ENCODE measurements at places on chromosomes 2 and 18. TPM values are rescaled to one million over a fixed set of nuclear protein-coding genes. Genes with fewer than 3 reads are reported as not detected.
A peak's percentile ranks its signal among the peaks of the same experiment; 100 is the strongest.

GRCh38 chr2:220855296-220855695 lies 716.8 kb downstream of the EPHA4 start:
- no peaks in the 10 kb centered on the region for H3K27me3 ChIP-seq
- no peak overlapping the region for H3K27ac ChIP-seq
- no peak overlapping the region for H3K4me3 ChIP-seq
- no peaks in the 10 kb centered on the region for H3K36me3 ChIP-seq
- H3K4me1 ChIP-seq: no peaks in the 10 kb centered on the region

DNA sequence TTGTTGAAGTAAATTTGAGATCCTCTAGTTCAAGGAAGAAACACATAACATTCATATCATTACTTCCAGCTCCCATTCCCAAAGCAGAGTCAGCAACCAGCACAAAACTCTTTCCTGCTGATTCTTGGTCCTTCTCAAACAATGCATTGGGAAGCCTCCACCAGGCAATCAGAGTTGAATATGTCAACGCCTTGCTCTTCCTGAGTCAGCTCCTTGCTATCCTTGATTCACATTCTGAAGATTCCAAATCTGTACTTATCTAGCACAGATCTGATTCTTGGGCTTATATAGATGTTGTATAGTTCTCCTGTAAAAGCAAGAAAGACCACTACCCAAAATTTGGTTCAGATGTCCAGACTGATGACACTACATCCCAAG lies 29.6 kb downstream of the CFAP210 start:
- H3K36me3 ChIP-seq: no peaks in the 10 kb centered on the region
- H3K27me3 ChIP-seq: peaks cover 3% of the 10 kb centered on the region
- no peak overlapping the region for H3K4me3 ChIP-seq
- H3K4me1 ChIP-seq: no peaks in the 10 kb centered on the region

The UPP2 gene
- total RNA-seq: not detected

- peak overlapping the region; percentile 26 for H3K4me3 ChIP-seq
- peak overlapping the region; percentile 100 for H3K27ac ChIP-seq
- no peaks in the 10 kb centered on the region for H3K27me3 ChIP-seq
- peaks cover 64% of the 10 kb centered on the region for H3K4me1 ChIP-seq
Observed at GRCh38 chr2:96147593-96148201, 2.5 kb upstream of the DUSP2 start.

- H3K27ac ChIP-seq: no peak overlapping the region
- H3K27me3 ChIP-seq: peaks cover 3% of the 10 kb centered on the region
- no peak overlapping the region for H3K4me3 ChIP-seq
- DNase-seq: no peak
- no peaks in the 10 kb centered on the region for H3K36me3 ChIP-seq
Observed at GRCh38 chr2:69203166-69203985, 183.7 kb downstream of the GFPT1 start.

- H3K27ac ChIP-seq: no peak overlapping the region
- H3K4me3 ChIP-seq: no peak overlapping the region
- H3K27me3 ChIP-seq: no peaks in the 10 kb centered on the region
- no peaks in the 10 kb centered on the region for H3K36me3 ChIP-seq
- H3K4me1 ChIP-seq: no peaks in the 10 kb centered on the region
- no peak for DNase-seq
Observed at GRCh38 chr2:239312741-239313667, 87.8 kb downstream of the HDAC4 start.

GRCh38 chr2:16687955-16688354 lies 22.3 kb upstream of the CYRIA start:
- no peak for DNase-seq
- H3K4me1 ChIP-seq: no peaks in the 10 kb centered on the region
- H3K4me3 ChIP-seq: no peak overlapping the region
- no peaks in the 10 kb centered on the region for H3K36me3 ChIP-seq
- H3K27ac ChIP-seq: no peak overlapping the region

The BARD1 gene
- 24.4 TPM for total RNA-seq

The DYSF gene
- 0.10 TPM for total RNA-seq

The ZNF2 gene
- 1.8 TPM for total RNA-seq

DNA sequence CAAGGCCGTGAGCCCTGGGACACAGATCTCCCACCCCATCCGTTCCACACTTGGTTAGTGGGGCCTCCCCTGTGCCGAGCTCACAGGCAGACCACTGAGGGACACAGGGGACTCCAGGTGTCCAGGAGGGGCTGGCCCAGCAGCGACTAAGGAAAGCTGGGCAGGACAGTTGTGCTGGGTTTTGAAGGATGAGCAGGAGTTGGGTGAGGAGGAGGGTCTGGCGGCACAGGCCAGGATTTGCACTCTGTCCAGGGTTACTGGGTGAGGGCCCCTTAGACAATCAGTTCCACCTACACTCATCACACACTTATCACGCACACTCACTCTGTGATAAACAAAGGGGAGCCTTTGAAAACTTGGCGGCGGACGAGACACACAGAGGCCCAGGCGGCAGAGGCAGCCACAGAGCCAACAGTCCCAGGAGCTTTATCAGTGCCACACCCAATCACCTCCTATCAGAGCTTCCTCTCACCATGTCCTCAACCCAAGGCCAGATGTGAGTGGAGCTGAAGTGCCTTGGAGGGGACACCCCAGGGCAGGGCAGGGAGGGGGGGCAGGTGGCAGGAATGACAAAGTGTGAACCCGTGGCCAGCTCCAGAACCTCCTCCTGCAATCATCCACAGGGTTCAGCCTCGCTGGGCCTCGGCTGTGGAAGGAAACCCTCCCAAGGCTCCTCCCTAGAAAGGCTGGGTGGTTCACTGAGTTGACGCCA lies 26.6 kb downstream of the BIN1 start:
- H3K27me3 ChIP-seq: no peaks in the 10 kb centered on the region
- H3K27ac ChIP-seq: peak overlapping the region; percentile 86
- H3K4me3 ChIP-seq: peak overlapping the region; percentile 67
- DNase-seq: peak; percentile 34

The ESPNL gene
- not detected for total RNA-seq

- no peaks in the 10 kb centered on the region for H3K36me3 ChIP-seq
- no peak overlapping the region for H3K4me3 ChIP-seq
- no peak for DNase-seq
- no peaks in the 10 kb centered on the region for H3K27me3 ChIP-seq
- H3K27ac ChIP-seq: no peak overlapping the region
Observed at GRCh38 chr2:77017355-77017745, 504.8 kb downstream of the LRRTM4 start.

GRCh38 chr2:10278029-10278762 lies 24.5 kb upstream of the HPCAL1 start:
- no peak for DNase-seq
- H3K4me1 ChIP-seq: no peaks in the 10 kb centered on the region
- no peaks in the 10 kb centered on the region for H3K27me3 ChIP-seq
- H3K4me3 ChIP-seq: no peak overlapping the region
- no peak overlapping the region for H3K27ac ChIP-seq
- no peaks in the 10 kb centered on the region for H3K36me3 ChIP-seq

The CXCR4 gene
- 2,224 TPM for total RNA-seq

DNA sequence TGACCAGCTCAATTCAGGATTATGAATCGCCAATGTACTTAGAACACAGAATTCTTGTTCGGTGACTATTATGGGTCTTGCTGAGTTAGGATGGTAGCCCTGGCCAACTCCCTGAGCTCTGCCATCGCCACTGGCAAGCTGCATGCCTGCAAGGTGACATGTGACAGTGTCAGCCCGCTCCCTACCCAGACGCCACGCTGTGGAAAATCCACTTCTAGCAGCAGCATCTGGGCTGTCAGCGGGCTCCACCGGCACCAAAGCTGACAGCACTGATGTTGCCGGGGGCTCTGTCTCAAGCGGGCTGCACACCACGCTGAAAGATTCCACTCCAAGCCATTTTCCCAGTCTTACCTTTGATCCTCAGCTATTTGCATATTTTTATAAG lies 100.7 kb downstream of the MYT1L start:
- no peaks in the 10 kb centered on the region for H3K36me3 ChIP-seq
- no peak for DNase-seq
- no peak overlapping the region for H3K4me3 ChIP-seq
- H3K4me1 ChIP-seq: no peaks in the 10 kb centered on the region

The TFCP2L1 gene
- total RNA-seq: 0.05 TPM

DNA sequence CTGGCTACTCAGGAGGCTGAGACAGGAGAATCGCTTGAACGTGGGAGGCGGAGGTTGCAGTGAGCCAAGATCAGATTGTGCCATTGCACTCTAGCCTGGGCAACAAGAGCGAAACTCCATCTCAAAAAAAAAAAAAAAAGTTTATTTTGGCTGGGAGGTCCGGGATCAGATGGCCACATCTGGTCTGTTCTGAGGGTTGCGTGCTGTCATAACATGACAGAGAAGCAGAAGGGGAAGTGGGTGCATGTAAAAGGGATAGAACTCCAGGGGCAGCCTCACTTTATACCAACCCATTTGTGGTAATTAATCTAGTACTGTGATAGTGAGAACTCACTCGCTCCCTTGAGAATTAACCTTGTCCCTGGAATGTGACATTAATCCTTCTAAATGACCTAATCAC lies 101.2 kb downstream of the PTPN4 start:
- H3K36me3 ChIP-seq: peaks cover 5% of the 10 kb centered on the region
- H3K27me3 ChIP-seq: no peaks in the 10 kb centered on the region
- no peak overlapping the region for H3K27ac ChIP-seq

The C1QL2 gene
- not detected for total RNA-seq

DNA sequence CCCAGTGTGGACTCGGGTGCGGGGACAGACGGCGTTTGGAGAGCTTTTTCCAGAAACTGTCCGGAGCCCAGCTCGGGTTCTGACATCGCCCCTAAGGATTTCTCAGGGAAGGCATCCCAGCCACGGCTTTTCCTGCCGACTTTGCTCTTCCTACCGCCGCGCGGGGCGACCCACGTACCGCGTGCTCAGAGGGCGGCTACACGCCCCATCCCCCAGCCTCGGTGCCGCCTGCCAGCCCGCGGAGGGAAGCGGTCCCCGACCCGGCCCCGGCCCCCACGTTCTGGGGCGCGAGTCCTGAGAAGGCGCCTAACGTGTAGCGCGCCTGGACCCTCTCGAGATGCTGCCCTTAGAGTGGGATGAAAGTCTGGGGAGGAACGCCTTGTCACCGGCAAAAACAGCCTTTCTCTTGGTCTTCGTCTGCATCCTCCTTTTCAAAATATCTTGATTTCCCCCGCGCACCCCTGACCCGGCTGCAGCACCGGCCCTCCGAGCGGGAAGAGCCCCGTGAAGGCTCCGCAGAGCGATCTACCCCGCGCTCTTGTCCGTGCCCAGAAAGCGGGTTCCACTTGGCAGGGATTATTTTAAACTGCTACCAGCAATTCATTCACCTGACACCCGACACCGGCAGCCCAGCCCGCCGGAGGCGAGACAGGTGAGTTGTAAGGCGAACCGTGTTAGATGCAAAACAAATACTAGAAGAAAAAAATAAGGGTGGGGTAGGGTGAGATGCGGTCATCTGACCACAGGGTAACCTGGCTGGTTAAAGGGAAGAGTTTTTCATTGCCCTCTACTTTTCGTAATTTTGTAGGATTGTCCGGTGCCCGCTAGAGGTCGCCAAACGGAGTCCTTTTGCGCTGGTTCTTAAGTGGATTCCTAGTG lies 812 bp upstream of the KCNG3 start:
- no peaks in the 10 kb centered on the region for H3K36me3 ChIP-seq
- H3K27ac ChIP-seq: no peak overlapping the region
- peak overlapping the region; percentile 81 for H3K4me3 ChIP-seq
- peaks cover 23% of the 10 kb centered on the region for H3K4me1 ChIP-seq
- H3K27me3 ChIP-seq: peaks cover 9% of the 10 kb centered on the region
- DNase-seq: peak; percentile 71

The REG3A gene
- not detected for total RNA-seq

The PLB1 gene
- total RNA-seq: 2.0 TPM

- no peak for DNase-seq
- H3K36me3 ChIP-seq: no peaks in the 10 kb centered on the region
- no peaks in the 10 kb centered on the region for H3K4me1 ChIP-seq
- H3K4me3 ChIP-seq: no peak overlapping the region
Observed at GRCh38 chr2:20456636-20457426, 10.0 kb downstream of the RHOB start.

DNA sequence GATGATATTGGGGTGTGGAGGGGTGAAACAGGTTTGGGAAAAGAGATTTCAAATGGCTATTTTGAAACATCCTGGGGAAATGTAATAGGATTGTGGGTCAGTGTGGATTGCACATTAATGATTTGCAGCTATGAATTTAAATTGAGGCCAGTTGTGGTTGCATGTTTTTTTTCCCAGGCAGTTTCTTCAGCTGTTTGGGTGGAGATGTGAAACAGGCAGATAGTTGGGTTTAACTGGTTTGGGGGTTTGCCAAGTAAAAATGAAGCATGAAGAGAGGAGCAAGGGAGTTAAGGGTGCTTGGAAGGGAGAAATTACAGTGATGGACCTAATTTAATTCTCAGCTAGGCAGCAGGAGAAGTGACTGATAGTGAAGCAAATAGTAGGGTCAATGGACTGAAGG lies 16.8 kb downstream of the GPD2 start:
- no peak for DNase-seq
- H3K4me1 ChIP-seq: no peaks in the 10 kb centered on the region
- H3K4me3 ChIP-seq: no peak overlapping the region
- H3K27me3 ChIP-seq: no peaks in the 10 kb centered on the region
- H3K27ac ChIP-seq: no peak overlapping the region
